ENCODE measurements at places on chromosomes 12 and 14. TPM values are rescaled to one million over a fixed set of nuclear protein-coding genes. Genes with fewer than 3 reads are reported as not detected.
A peak's percentile ranks its signal among the peaks of the same experiment; 100 is the strongest.

GRCh38 chr14:39034481-39035296 is 68.3 kb downstream of the SEC23A start:
- peaks cover 24% of the 10 kb centered on the region for H3K36me3 ChIP-seq
- peak; percentile 69 for DNase-seq
- peaks cover 20% of the 10 kb centered on the region for H3K4me1 ChIP-seq

DNA sequence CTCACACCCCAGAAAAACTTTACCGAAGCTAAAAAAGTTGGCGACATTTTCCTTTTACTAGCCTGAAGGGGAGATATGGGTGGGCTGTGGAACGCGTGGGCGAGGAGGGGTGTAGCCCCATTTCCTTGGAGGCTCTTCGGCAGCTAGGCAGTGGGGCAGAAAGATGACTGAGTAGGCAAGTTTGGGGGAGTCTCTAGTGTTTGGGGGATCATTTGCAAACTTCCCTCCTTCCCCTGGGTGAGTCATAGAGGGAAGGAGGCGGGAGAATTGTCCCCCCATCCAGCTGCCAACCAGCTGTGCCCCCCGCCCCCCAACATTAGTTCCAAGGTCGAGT is 2.3 kb downstream of the GLI1 start:
- H3K4me3 ChIP-seq: peak overlapping the region; percentile 53
- no peak for DNase-seq
- peaks cover 19% of the 10 kb centered on the region for H3K4me1 ChIP-seq
- H3K27me3 ChIP-seq: peaks cover 16% of the 10 kb centered on the region

DNA sequence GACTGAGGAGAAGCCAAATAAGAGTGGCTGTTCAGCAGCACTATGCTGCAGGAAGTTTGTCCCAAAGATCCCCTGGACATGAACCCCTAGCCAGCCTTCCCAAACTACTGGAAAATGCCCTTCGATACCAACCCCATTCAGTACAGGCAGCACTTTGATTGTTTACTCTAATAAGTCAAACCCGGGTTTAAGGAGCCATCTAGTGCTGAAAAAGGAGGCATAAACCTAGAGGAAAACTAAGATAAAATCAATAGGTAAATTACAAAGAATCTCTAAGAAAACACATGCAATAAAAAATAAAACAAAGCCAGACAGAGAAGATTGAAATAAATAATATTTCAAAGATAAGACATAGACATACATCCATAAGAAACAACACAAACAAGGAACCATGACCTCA is 771.6 kb downstream of the RPS29 start:
- H3K4me3 ChIP-seq: no peak overlapping the region
- H3K4me1 ChIP-seq: no peaks in the 10 kb centered on the region
- H3K27me3 ChIP-seq: no peaks in the 10 kb centered on the region
- H3K27ac ChIP-seq: no peak overlapping the region
- no peak for DNase-seq
- no peaks in the 10 kb centered on the region for H3K36me3 ChIP-seq

DNA sequence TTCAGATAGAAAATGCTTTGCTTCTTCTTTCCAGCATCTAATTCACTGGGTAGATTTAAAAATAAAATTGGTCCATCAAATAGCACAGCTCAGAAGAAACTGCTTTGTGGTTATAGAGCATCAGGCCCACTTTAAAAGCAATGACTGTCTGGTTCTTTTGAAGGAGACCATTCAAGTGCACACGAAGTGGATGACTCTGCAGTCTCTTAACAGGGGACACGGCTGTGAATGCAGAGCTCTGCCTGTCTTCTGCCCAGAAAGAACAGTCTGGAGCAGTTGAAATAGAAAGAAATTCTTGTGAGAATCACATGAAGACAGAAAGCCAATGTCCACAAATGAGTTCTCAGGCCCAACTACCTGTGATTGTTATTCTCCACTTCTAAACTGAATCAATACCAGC is 138.7 kb upstream of the PLEKHA5 start:
- no peaks in the 10 kb centered on the region for H3K36me3 ChIP-seq
- no peak overlapping the region for H3K4me3 ChIP-seq
- peak; percentile 31 for DNase-seq

- DNase-seq: no peak
- peak overlapping the region; percentile 91 for H3K4me3 ChIP-seq
- H3K27me3 ChIP-seq: no peaks in the 10 kb centered on the region
- H3K36me3 ChIP-seq: no peaks in the 10 kb centered on the region
Observed at GRCh38 chr12:67271976-67272375, 2.8 kb downstream of the CAND1 start.

GRCh38 chr12:79765157-79765556 is 74.4 kb upstream of the PAWR start:
- no peak overlapping the region for H3K4me3 ChIP-seq
- H3K27ac ChIP-seq: no peak overlapping the region
- no peaks in the 10 kb centered on the region for H3K27me3 ChIP-seq

Gene TAS2R8
- 0.22 TPM for total RNA-seq

Gene APEX1
- total RNA-seq: 76.6 TPM

Gene CLSTN3
- 24.0 TPM for total RNA-seq
